NCI-H1436 (cell line): ENCODE measurements at places on chromosomes 6 and 20.

GRCh38 chr20:11847827-11848226 is 69.9 kb upstream of the BTBD3 start:
- no peak for DNase-seq

DNA sequence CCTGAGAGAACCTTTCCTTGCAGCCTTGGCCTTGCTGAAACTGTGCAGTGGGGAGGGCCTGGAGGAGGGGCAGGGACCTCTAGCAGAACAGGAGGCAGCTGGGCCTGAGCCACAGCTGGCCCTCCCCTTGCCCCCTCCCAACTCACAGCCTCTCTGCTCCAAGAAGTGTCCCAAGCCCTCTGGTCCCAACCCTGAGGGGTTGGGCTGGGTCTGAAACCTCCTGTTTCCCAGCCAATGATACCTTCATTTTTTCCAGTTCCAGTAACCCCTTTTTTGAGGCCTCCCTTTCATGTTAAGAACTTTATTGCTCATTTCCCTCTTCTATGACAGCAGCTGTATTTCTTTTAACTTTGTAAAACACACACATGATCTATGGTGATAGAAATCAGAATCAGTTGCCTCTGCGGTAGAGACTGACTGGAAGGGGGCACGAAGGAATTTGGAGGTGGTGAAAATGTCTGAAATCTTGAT is 17.9 kb upstream of the ARMC12 start:
- no peak for DNase-seq

DNA sequence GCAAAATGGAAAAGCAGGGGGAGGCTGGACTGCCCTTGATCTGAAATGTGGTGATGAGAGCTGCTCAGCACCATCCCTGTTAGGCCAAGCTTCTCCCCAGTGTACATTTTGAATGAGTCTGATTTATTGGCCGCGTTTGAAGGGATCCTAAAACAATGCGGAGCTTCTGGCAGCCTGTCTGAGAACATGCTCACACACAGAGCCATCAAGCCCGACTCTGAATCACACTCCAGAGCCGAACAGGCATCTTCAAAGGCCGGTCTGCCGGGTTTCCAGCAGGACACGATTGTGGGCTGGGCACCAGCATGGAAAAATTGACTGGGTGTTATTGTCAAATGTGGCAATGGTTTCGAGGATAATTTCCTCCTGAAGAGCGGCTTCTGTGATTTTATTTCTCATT is 235.9 kb downstream of the TFAP2C start:
- no peak for DNase-seq

- DNase-seq = no peak
Measured at GRCh38 chr20:48332555-48332954, 495.2 kb downstream of the PREX1 start.

GRCh38 chr6:45827952-45828530 is 187.6 kb downstream of the CLIC5 start:
- no peak for DNase-seq

DNA sequence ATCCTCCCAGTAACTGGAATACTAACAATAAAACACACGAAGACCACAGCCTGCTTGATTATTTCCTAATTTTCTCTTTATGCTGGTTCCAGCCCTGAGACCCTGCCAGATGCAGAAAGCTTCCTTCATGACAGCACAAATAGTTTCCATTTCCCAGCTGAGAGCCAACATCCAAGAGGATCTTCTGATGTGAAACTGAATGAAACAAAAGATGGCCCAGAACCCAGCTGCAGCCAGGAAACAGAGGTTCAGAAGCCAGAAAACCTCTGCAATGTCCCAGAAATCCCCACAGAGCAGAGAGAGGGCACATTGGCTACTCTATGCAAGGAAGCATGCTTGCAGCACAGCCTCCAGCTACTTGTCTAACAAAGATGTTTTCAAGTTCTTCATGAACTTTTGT is 61.8 kb upstream of the PLEKHG1 start:
- no peak for DNase-seq

DNA sequence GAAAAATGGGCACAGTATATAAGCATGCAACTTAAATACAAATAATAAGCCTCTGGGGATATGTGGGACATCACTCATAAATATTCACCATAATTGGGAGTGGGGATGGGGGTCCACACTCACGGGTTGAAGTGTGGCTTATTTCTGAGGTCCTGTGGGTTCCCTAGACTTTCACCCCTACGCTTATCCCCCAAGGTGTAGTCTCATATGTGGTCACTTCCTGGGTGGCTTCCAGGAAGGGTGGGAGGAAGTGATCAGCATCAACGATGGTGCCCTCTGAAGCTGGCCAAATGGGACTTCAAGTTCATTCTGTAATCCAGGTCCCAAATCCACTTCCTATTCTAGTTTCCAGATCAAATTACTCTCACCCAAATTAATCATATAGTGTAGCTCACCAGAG is 59.5 kb downstream of the GNAS start:
- DNase-seq = no peak

DNA sequence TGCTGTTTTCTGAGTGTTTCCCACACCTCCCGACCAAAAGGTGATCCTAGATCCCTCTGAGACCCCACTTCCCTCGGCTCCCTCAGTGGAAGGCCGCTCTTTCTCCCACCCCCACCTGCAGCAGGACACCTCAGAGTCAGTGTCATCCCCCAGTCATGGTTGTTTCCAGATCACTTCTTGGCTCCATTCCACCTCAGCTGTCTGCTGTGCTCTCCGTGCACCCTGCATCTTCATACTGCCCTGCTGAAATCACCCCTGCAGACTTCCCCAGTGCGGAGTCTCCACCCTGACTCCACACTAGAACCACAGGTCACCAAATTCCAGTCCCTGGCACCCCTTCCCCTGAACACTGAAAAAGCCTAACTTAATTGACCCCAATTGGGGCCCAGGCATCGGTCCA is 255.1 kb upstream of the CDYL start:
- no peak for DNase-seq

DNA sequence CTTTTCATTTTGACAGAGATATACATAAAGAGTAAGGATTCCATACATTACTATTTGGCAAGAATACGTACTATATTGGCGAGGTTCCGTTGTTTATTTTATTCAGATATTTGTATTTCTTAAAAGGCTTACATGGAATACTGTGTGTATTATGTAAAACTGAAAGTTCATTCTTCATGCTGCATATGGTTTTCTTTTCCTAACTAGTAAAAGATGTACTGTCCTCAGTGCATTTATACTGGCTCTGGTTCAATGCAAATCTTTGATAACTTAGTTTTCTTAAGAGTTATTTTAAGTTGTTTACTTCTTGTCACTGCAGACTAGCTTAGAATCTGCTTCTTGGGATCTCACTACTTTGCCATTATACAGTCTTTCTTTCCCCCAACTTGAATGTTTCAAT is 42.0 kb downstream of the ADGRB3 start:
- no peak for DNase-seq

GRCh38 chr6:75691012-75691411 is 58.0 kb upstream of the MYO6 start:
- no peak for DNase-seq

- no peak for DNase-seq
Measured at GRCh38 chr6:135128268-135128914, 52.7 kb upstream of the MYB start.

GRCh38 chr6:43228951-43229802 is at the start of gene DNPH1:
Gene DNPH1, minus strand, starts transcription at chr6:43229481. Its CDS starts 25 bp downstream, at chr6:43229456.
- DNase-seq = peak; percentile 59

DNA sequence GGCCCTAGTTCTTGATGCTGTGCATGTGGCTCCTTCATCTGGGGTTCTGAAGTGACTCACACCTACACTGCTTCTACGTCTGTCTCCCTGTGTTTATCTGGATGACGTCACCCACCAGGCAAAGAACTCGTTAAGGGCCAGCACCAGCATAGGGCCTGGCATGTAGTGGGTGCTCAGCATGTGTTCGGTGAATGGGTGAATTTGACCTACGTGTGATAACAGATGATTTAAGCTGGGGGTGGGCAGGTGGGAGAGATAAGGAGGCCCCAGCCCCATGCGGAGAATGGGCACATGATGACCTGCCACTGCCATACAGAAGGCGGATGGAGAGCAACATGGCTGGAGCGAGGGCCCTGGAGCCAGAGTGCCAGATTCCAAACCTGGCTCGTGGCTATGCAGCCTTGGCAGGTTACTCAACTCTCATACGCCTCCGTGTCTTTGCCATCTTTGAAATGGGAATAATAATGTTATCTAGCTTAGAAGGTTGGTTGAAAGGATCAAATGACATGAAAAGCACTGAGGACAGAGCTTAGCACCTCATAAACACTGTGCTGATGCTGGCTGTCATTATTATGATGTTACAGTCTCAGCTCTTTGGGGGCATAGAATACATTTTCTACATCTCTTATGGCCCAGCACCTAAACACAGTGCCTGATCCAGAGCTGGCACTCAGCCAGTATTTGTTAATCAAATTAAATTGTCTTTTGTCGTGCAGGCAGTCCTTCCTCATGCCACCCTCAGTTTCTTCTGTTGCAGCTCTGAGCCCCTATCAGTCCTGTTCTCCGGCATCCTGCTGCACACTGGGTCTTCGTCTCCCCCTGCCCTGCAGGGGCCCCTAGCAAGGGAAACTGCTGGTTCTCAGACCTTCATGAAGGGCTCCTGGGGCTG is 39.6 kb downstream of the VEGFA start:
- DNase-seq = peak; percentile 23

GRCh38 chr6:157533048-157533871 is 152.3 kb downstream of the ZDHHC14 start:
- no peak for DNase-seq

DNA sequence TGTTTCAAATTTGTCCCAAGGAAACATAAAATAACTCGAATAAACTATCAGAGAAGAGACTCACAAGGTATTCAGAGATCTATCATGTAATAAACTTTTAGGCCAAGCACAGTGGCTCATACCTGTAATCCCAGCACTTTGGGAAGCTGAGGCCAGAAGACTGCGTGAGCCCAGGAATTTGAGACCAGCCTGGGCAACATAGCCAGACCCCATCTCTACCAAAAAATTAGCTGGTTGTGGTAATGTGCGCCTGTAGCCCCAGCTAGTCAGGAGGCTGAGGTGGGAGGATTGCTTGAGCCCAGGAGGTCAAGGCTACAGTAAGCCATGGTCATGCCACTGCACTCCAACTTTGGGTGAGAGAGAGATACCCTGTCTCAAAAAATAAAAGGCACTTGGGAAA is 79.2 kb upstream of the GCM1 start:
- DNase-seq = no peak

DNA sequence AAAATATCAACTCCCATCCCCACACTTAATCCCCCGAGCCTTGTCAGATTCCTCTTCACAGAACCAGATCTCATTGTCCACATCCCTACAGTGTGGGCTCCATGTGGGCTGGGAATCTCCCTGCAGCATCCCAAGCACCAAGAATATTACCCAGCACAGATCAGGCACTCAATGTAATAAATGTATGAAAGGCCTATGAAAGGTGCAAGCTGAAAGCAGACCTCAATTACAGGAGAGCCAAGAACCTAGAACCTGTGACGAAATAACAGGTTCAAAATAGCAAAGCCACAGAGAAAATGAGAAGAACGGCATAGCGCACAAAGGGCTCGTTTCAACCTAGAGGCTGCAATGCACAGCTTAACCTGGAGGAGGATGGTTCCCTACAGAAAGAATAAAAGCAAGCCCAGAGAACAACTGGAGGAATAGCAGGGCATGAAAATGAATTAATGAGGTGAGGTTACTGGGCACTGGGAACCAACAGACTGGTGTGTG is 3.1 kb downstream of the SLC23A2 start:
- no peak for DNase-seq

- DNase-seq = peak; percentile 25
Measured at GRCh38 chr20:10521836-10522235, 86.7 kb downstream of the SLX4IP start.

DNA sequence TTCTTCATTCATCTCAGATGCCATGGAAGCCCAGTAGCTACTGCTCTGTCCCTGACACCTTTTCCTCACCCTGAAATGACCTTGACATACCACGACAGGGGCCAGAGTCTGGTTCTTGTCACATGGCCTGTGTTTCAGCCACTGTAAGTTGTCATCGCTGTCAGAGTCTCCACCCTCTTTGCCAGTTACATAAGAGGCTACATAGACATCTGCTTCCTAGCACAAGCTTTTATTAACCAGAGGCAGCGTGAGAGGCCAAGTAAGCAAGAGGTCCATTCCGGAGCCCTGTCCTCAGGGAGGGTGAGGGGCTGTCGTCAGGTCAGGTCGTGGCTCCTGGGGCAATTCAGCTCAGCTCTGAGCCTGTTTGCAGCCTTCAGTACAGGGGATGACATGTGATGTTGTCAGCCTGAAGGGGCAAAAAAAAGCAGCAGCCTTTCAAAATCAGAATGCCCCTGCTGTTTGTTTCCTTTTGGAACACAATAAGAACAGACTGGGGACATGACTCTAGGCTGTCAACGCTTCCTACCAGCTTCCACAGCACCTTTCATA is 146.3 kb downstream of the MTFR2 start:
- DNase-seq = no peak

DNA sequence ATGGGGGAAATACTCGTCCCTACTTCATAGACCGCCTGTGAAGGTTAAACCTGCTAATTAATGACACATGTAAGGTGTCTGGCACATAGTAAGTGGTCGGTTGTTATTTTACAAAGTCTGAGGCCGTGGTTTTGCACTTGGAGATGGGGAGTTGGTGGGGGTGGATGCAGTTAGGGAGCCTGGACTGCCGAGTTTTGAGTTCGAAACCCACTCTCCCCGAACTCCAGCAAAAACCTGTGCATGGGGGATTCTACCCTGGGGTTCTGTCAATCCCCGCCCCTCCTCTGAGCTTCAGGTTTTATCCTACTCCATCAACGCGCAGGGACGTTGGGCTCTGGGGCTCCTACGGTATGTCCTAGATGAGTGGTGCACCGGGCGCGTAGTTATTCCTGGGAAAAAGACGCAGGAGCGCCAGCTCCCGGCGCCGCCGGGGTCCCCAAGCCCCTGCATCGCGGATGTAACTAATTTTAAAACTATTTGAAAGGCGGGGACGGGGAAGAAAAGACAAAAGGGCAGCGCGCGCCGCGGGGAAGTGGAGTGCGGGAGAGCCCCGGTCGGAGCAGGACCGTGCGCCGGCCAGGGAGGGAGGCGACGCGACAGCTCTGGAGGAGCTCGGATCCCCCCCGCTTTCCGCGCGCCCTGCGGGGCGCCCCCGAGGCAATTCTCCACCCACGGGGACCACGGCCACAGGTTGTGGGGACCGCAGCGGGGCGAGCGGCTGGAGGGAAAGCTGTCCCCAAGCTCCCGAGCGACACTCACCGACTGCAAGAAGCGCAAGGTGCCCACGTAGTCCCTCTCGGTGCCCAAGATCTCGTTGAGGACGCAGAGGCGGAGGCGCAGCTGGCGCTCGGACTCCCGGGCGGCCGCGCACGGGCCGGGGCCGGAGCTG is 672 bp downstream of the PREX1 start:
- DNase-seq = no peak

GRCh38 chr6:168641446-168641845 is 200.5 kb downstream of the SMOC2 start:
- DNase-seq = no peak
